ENCODE measurements at places on chromosomes 4 and X.

DNA sequence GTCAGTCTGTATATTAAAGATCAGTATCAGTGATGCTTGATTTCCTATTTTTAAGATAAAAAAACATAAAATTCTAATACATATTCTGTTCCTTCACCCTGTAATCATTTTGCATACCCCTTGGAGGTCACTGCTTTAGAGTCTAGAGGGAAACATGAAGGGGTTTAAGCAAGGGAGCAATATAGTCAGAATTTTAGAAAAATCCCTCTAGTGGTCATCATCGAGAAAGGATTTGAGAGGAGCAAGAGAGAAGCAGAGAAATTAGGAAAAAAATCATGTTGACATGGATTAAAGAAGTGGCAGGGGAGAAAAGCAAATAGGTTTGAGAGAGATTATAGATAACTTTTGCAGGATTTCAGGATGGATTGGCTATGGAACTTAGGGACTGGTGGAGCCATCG lies 11.1 kb downstream of the APEX2 start:
- no peak for DNase-seq

GRCh38 chr4:60133375-60133774 lies 1066.8 kb upstream of the ADGRL3 start:
- no peak for DNase-seq

GRCh38 chrX:2336181-2336580 lies 164.6 kb downstream of the DHRSX start:
- DNase-seq, result no peak

GRCh38 chr4:141352909-141353525 lies 132.3 kb downstream of the ZNF330 start:
- DNase-seq, result no peak

GRCh38 chr4:149719806-149720205 lies 95.8 kb downstream of the IQCM start:
- no peak for DNase-seq

DNA sequence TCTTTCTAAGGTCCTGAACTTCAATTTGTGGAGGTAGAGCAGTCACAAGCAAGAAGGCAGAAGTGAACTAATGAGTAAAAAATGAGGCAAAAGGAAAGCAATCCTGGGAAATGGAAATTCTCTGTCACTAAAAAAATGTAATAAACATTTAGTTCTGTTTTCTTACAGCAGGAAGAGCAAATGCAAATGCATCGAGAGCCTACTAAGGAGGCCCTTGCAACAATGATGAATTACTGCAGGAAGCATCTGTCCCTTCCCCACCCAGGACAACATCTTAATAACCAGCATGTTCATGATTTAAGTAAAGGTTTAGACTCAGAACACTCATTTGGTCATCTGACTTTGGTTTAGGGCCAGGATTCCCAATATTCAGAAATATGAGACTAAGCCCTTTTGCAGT lies 341.4 kb upstream of the NOCT start:
- DNase-seq, result no peak

DNA sequence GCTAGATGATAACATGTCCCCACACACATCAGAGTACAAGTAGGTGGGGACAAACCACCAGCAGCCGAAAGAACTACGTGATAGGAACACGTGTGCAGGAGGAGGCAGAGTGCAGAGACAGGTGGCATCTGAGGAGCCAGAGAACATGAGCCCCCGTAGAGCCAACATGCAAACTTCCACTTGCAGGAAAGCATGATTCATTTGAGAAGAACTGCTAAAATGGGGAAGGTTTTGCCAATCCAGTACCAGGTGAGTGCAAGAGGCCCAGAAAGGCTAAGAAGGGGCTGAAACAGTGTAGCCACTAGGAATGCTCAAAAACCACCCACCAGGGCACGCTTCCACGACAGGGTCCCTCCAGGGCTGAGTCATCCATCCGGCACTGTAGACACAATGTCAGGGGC lies 149.8 kb upstream of the TENM3 start:
- DNase-seq, result no peak

GRCh38 chr4:13530823-13531624 lies 13.3 kb downstream of the NKX3-2 start:
- no peak for DNase-seq

DNA sequence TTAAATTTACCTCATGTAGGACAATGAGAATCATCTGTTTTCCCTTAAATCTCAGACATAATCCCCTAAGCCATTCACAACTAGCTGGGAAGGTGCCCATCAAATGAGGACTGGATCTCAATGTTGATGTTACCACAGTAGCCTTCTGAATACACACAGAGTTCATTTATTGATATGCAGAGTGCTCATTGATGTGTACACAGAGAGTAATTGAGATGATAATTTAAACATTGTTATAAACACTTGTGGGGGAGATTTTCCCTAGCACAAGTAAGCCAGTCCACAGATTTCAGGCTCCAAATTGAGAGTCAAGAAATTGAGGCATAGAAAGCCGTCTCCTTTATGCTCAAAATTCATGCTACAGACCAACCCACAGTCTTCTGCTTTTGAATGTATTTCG lies 273.4 kb upstream of the TRPC5 start:
- DNase-seq, result no peak

- DNase-seq, result no peak
These were observed 1.2 kb downstream of the POU3F4 start for GRCh38 chrX:83509254-83509801.

- DNase-seq, result no peak
These were observed 52.2 kb downstream of the USP53 start for GRCh38 chr4:119264743-119265142.

GRCh38 chrX:38595801-38596200 lies 34.5 kb downstream of the TSPAN7 start:
- no peak for DNase-seq

DNA sequence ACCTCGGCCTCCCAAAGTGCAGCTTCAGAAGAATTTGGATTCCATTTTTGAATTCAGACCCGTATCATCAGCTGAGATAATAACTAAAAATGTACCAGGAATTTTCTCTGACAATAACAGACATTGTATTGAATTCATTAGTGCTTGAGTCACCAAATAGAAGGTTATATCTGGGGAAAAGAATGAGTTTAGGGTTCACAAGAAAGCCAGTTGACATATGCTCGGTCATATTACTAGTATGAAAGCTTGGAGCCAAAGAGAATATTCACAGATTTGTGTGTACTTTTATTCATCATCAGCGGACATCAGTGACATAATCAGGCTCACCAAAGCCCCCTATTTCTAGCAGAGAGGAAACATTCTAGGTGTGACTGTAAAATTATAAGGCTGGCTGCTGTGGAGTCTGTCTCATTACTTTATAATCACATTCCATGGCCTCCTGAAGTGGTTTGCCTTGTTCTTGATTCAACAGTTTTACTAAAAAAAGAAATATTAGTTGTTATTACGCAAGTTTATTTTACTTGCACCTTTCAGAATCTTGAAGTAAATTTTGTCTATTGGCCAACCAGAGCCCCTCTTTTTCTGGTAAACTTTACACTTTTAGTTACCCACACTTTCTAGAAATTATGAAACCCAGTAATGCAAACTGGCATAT lies 14.6 kb upstream of the DCTD start:
- no peak for DNase-seq

GRCh38 chr4:80903020-80903419 lies 127.5 kb upstream of the BMP3 start:
- no peak for DNase-seq

DNA sequence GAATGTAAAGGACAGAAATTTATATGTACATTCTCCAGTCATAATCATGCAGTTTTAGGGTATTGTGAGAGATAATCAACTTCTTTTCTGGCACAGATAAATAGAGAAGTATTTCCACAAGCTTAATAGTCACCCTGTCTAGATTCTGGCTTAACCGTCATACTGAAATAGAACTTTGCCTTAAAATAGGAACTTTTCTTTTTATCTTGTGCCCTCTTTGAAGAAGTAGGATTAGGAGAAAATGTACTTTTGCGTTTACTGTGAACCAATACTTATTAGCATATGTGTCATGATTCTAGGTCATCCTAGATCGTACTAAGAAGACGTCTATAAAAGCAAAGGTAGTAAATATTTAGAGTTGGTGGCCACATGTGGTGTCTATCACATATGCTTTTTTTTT lies 95.4 kb downstream of the NFKB1 start:
- no peak for DNase-seq

DNA sequence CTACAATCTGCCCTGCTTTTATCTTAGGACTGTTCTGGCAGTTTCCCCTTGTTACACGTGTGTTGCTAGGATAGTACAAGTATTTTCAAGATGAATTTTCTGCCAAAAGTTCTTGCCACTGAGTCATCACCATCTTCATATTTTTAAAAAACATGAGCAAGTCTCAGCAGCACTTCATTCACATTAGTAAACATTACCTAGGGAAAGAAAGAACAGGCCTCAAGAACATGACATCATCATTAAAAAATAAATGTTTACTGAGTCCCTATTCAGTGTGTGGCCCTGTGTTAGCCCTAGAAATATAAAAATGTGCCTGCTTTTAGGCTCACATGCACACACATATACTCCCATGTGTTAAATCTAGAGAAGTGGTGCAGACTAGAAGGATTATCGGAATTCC lies 18.7 kb upstream of the GPC3 start:
- DNase-seq, result no peak

- DNase-seq, result peak; percentile 10
These were observed 61.4 kb upstream of the TRIM2 start for GRCh38 chr4:153142700-153143438.

- DNase-seq, result no peak
These were observed 154.7 kb downstream of the GATB start for GRCh38 chr4:151606061-151606460.

DNA sequence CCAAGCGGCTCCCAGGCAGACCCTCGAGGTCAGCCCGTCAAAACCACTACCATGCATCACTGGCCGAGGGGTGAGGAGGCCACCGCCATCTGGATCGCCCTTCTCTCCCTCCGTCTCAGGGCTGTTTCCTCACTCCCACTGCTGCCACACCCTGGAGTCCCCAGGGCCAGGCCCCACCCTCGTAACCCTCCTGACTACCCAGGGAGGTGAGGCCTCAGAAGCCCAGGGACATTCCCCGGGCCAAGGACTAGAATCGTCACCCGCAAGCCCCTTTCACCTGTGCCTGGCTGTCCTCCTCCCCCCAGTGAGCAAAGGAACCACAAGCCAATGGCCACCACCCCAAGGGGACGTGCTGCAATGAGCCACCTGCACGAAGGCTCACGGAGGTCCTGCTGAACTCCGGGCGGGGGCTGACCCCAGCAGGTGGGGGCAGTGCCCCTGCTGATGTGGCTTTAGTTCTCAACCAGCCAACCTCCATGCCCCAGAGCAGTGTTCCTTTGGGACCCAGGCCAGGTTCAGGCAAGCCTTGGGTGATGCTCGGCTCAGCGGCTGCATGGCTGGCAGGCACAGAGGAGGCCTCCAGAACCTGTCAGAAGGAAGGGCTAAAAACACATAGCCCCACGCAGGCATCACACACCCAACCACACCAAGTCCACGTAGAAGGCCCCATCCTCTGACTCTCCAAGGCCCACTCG lies 23.8 kb downstream of the PPP2R2C start:
- DNase-seq, result no peak

- no peak for DNase-seq
These were observed 140.3 kb upstream of the PGRMC2 start for GRCh38 chr4:128427832-128428366.

- no peak for DNase-seq
These were observed 102.6 kb downstream of the MMRN1 start for GRCh38 chr4:89997171-89997704.

DNA sequence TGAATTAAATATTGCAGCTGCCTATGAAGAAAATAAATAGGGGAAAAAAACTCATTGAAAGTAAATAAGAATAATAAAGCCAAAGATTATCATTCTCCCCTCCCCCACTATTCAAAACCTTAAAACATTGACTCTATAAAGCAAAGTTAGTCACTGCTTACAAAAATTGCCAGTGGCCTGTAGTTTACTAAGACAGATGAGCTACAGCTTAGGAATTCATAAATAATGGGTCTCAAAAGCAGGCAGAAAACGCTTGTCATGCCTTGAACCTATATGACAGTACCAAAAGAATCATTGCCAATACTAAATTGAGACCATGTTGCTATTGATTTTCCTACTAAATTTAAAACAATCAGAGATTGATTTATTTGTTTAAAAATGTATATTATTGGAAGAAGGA lies 78.9 kb downstream of the SLC10A7 start:
- DNase-seq, result no peak

- DNase-seq, result no peak
These were observed 1.1 kb downstream of the UBE2D3 start for GRCh38 chr4:102826105-102826889.

DNA sequence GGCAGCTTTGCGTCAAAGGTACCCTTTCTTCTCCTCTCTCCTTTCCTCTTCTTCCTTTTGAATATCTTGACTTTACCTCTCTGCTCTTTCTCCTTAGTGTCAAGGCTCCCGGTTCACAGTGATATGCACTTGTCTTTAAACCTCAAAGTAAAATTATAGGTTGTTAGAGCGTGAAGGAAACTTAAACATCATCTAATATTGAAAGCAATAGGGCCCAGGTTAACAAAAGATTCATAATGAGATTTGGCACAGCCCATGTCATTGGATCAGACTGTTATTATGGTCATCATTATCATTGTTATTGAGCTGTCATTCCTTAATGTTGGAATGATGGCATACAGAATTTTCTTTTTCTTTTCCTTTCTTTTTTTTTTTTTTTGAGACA lies 32.5 kb downstream of the FTHL17 start:
- DNase-seq, result no peak

DNA sequence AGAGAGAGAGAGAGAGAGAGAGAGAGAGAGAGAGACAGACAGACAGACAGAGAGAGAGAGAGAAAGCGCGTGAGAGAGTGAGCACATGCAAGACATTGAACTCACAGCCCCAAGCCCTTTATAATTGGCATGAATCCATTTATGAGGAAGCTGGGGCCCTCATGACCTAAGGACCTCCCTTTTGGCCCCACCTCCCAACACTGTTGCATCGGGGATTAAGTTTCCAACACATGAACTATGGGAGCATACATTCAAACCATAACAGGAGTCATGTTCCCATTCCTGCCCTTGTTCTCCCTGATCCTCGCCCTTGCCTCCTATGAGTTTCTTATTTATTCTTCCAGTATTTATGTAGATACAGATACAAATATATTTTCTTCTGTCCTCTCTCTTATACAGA lies 269.8 kb upstream of the ARX start:
- DNase-seq, result no peak

DNA sequence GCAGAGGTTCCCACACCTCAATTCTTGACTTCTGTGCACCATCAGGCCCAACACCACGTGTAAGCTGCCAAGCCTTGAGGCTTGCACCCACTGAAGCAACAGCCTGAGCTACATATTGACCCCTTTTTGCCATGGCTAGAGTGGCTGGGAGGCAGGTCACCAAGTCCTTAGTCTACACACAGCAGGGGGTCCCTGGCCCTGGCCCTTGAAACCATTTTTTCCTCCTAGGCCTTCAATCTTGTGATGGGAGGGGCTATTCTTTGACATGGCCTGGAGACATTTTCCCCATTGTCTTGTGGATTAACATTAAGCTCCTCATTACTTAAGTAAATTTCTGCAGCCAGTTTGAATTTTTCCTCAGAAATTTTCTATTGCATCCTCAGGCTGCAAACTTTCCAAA lies 336.6 kb downstream of the IL15 start:
- DNase-seq, result no peak

DNA sequence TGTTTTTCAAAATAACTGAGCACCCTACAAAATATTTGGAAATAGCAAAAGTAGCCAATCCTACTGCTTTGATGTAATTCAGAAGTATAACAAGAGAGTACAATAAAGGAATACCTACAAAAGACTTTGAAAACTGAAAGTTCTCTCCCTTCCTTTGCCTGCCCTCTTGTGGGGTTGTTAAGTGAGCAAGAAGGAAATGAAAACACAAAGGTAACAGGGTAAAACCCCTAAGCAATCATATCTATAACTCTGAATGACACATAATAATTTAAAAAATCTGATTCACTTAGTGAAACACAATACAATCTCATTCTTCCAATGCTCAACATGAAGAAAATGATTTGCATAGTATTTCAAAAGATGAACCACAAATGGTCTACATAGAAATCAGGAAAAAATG lies 98.2 kb downstream of the FRYL start:
- DNase-seq, result no peak
